Kidney capillary endothelial cell (primary cell): ENCODE measurements at places on chromosomes 1 and 21.

DNA sequence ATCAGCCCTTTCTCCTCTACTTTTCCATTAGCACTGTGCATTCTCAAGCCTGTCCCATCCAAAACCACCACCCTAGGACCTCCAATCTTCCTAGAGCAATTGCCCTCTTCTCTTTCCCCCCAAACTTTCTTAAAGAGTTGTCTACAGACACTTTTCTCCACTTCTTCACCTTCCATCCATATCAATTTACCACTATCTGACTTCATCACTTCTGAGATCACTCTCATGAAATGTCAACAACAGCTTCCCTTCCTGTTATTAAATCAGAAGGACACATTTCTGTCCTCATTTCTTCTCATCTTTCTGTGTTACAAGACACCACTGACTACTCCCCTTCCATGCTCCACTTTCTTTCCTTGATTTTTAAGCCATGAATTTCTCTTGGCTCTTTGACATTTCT, 36.0 kb upstream of the CFAP298 start:
- no peak for DNase-seq

- no peak for DNase-seq
Observed at GRCh38 chr1:164971921-164972415, 384.5 kb downstream of the LMX1A start.

- DNase-seq, result peak; percentile 33
Observed at GRCh38 chr1:207825719-207826556, 74.1 kb downstream of the CD46 start.

- DNase-seq, result no peak
Observed at GRCh38 chr1:13774121-13774520, 74.1 kb downstream of the PRDM2 start.

- peak; percentile 53 for DNase-seq
Observed at GRCh38 chr1:156860113-156860627, 495 bp upstream of the NTRK1 start.

- no peak for DNase-seq
Observed at GRCh38 chr1:110159168-110159567, 8.9 kb downstream of the SLC6A17 start.
